Cardiac septum (tissue), 1 donor: ENCODE measurements at places on chromosomes 12 and 14.

- no peak for DNase-seq
Measured at GRCh38 chr12:3421191-3421978, 69.6 kb upstream of the PRMT8 start.

DNA sequence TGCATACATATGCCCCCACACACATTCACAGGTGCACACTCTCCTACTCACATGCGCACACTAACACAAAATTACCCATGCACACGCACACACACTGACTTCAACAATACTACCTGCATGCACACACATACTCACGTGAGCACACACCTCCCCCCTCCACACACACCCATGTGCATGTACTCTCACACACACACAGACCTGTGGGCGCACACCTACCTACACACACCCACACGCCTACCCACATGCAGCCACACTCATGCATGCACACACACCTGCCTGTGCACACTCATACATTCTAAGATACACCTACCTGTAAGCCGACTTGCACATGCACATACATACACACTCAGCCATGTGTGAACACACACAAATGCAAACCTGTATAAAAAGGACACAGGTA is 97.3 kb upstream of the GSC start:
- no peak for DNase-seq

GRCh38 chr14:54683882-54684794 is 117.2 kb downstream of the SAMD4A start:
- DNase-seq, result no peak

GRCh38 chr12:93261505-93262094 is 116.1 kb upstream of the NUDT4 start:
- DNase-seq, result no peak

DNA sequence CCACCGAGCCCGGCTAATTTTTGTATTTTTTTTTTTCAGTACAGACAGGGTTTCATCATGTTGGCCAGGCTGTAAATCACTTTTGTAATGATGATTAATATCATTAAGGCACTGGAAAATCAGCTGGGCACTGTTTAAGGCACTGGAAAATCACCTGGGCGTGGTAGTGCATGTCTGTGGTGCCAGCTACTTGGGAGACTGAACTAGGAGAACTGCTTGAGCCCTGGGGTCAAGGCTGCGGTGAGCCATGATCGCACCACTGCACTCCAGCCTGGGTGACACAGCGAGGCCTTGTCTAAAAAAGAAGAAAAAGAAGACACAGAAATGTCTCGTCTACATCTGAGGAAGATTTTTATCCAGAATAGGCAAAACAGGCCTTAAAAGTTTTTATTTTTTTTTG is 12.7 kb downstream of the SLC11A2 start:
- no peak for DNase-seq

DNA sequence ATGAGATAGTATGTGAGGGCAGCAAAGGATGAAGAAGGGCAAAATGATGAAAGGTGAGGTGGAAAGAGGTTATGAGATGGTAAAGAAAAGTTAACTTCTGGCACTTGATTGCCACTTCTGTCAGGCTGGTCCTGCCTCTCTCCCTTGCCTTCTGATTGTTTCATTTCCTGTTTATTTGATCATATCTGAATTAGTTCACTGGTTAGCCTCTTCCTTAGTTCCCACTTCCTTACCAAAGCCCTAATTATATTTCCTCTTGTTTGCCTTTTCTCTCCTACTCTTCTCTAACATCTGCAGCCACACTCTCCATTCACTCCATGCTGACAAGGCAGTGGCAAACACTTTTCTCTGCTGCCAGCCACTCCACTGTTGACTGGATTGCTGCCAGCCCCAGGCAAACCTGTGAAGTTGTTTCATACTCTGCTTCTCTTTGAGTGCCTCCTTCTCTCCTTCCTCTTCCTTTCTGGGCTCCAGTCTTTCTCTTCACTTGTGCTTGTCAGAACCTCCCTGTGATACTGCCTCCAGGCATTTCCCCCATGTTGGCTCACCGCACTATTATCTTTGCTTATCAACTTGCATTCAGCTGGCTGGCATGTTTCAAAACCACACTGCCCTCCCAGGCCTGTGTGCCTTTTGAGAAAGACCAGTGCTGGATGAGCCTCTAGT is 8.1 kb downstream of the PNP start:
- no peak for DNase-seq

DNA sequence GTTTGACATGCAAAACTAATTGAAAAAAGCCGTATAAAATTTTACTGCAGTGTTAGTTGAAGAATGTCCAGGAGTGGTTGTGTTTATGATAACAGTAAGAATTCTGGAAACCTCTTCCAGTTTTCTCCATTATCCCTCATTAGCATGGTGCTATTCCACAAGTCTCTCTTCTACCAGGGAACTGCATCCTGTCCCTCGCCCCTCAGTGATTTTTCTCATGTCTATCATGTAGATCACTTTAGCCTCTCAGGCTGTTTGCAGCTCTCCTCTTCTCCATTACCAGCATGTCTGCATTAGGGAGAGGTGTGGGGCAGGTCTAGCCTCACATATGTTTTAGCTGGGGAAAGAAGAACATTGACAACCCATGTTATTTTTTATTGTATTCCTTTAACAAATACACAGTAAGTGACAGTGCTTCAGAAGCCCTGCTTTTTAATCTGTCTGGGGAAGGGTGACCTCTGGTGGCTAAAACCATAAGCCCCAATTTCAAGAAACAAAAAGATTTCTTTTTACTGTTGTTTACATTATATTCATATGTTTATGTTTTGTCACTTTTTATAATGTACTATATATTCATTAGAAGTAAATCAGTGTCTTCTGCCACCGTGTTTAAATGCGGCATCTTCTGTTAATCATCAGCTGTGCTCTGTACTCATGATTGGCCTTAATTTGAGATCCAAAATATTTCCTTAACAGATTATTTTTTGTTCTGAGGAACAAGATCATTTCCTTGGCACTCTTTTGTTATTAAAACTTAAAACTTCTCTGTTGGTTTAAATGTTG is 70.7 kb downstream of the RASSF8 start:
- no peak for DNase-seq

DNA sequence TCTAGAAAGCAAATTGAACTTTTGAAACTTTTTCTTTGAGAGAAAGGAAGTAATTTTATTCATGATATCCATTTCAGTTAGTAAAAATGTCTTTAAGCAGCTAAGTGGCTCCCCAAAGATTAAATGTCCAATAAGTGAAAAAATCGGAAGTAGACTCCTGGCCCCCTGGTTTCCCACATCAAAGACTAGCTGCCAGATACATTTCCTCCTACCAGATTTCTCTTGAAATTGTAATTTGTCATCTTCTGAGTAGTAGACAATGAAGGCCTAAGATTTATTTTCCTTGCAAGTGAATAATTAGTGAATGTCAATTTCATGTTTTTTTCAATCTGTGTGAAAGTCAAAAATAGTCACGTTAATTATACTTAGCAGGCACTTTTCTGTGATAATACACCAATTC is 321.9 kb downstream of the SYT1 start:
- DNase-seq, result no peak
